ENCODE measurements at places on chromosomes 16 and 17.

DNA sequence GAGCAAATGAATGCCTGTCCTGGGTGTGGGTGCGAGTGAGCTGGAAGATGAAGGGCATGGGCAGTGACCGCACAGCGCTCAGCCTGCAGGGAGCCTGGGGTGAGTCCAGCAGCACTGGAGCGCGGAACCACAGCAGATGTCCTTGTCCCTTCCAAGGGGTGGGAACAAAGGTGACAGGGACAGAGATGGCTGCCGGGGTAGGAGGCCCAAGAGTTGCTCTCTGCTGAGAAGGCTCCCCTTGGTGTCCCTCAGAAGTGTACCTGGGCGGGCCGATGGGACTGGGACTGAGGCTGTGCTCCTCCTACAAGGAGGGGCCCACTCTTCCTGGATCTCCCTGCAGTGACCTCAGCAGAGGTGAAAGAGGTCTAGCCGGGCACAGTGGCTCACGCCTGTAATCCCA, 7.6 kb upstream of the PGAP6 start:
- DNase-seq: no peak

GRCh38 chr16:68257251-68257905, 6.9 kb upstream of the SLC7A6 start:
- no peak for DNase-seq

DNA sequence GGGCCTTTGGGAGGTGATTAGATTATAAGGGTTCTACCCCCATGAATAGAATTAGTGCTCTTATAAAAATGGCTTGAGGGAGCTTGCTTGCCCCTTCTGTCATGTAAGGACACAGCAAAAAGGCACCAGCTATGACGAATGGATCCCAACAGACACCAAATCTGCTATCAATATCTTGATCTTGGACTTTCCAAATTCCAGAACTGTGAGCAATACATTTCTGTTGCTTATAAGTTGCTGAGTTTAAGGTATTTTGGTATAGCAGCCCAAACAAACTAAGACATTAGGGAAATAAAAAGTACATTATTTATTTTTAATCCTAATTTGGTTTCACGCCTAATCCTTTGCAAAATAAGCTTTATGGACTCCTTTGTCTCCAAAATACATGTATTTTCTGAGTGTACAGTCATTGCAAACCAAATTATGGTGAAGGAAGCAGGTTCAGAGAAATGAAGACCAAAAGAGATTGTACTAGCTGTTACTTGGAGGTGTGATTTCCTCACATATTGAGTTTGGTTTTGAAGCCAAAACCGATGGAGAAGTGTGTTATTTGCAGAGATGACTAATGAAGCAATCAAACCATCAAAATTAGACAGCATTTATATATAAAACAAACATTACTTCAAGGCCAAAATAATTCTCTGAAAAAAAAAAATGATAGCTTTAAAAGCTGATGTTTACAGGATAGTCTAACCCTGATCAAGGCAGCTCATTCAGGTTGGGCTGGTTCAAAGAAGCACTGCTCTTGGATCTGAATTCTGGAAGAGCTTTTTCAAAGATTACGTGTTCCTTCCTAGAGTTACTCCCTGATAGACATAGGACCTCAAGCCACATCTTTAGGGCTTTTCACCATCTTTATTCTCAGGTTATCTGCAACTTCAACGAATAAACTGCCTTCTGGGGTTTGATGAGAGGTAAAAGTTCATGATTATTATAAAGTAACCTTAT, 71.6 kb downstream of the MYO1D start:
- DNase-seq: no peak

DNA sequence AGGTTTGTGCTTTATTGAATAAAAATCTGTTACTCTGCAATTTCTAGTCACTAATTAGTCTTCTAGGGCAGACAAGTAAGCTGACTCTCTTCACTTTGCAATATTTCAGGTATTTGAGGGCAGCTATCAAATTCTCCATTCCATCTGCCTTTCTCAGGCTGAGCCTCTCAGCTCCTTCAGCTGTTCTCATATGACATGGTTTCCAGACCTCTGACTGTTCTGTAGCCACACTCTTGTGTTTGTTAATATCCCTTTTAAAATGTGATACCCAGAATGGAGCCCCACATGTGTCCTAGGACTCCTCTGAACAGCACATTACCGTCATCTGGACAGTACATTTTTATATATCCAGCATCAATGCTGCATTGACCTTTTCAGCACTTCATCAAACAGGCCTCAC, 46.1 kb upstream of the MTMR4 start:
- no peak for DNase-seq

DNA sequence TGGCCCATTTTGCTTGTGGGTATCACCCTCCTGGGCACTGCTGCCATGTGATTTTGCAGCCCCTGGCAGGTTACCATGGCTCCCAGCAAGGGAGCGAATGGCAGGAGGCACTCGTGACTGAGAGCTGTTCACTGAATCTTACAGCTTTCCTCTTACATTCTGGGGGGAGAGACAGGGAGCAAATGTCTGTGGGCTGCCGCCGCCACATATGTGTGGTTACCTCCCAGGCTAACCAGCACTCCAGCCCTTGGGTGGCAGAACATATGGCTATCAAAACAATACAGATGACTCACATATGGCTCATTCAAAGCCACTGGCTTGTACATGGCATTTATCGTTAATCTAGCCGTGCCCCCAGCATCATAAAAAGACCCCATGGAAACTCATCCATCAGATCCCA, 19.8 kb downstream of the GTF3C1 start:
- DNase-seq: no peak

- DNase-seq: no peak
Measured at GRCh38 chr16:27817038-27817437, 246.5 kb downstream of the GSG1L start.

DNA sequence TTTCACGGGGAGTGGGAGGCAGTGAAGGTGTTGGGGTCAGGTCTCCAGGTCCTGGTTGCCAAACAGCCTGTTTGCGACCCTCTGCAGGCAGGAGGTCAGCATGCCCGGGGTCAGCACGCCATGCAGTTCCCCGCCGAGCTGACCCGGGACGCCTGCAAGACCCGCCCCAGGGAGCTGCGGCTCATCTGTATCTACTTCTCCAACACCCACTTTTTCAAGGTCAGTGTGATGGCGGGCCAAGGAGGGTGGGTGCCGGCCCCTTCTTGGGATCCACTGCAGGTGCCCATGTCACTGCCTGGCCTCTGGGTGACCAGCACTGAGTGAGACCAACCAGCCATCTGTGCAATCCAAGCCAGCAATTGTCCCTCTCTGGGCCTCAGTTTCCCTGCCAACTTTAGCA, 21.3 kb downstream of the ADGRG5 start:
- no peak for DNase-seq

DNA sequence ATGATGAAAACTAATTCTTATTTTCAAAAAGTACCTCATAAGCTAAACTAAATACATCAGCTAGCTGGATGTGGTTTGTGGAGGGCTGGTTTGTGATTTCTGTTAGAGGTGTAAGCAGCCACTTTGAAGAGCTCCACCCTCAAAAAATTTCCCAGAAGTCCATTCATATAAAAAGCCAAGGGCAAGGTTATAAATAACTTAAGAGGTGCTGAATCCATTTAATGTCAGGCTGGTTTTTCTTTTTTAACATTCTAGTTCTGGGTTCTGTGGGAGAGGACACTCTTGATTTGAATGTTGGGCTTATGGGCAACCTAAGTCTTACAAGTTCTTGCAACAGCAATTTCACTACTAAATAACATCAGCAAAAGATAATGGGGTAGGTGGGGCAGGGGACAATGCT, 3.4 kb upstream of the WIPI1 start:
- no peak for DNase-seq

DNA sequence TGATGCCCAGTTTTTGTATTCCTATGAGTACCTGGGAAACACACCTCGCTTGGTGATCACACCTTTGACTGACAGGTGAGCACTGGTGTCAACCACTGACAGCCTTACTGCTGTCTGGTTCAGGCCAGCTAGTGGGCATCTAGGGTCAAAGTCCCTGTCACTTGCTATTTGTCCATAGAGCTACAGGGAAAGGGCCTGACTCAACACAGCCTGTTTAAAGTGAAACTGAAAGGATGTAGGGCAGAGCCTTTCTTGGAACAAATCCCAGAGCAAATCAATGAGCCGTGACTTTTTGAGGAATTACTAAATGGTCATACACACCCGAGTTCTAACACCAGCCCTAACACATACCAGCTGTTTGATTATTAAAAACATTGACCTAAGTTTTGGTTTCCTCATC, 106.8 kb downstream of the DNAH9 start:
- peak; percentile 3 for DNase-seq

GRCh38 chr17:59607061-59607460, 12.6 kb upstream of the CLTC start:
- DNase-seq: no peak

DNA sequence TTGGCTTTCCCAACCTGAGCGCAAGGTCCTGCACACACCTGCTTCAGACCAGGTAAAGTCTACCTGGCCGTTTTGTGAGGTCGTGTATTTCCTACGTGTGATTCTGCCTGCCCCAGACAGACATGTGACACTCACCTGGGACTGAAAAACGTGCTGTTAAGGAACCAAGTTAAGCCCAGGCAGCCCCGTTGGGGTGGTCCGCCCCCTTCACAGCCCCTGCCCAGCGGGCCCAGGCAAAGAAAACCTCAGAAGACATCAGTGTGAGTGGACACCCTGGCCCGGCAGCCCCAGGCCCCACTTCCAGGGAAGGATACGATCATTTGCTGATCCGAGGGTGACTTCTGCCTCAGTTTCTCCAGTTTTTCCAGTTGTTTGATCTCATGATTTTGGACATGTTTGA, 4.7 kb downstream of the CIBAR2 start:
- DNase-seq: no peak

- DNase-seq: no peak
Measured at GRCh38 chr17:33229499-33229898, 63.6 kb downstream of the ASIC2 start.

GRCh38 chr17:49848019-49848473, at the start of gene TAC4:
Gene TAC4, minus strand, starts transcription at chr17:49848069. Its CDS starts 52 bp downstream, at chr17:49848017.
- no peak for DNase-seq

- no peak for DNase-seq
Measured at GRCh38 chr17:8700546-8700945, 44.1 kb downstream of the CCDC42 start.

Data from NCI-H2029 (cell line).